ENCODE measurements at places on chromosomes 3 and 15.
A peak's percentile ranks its signal among the peaks of the same experiment; 100 is the strongest.

DNA sequence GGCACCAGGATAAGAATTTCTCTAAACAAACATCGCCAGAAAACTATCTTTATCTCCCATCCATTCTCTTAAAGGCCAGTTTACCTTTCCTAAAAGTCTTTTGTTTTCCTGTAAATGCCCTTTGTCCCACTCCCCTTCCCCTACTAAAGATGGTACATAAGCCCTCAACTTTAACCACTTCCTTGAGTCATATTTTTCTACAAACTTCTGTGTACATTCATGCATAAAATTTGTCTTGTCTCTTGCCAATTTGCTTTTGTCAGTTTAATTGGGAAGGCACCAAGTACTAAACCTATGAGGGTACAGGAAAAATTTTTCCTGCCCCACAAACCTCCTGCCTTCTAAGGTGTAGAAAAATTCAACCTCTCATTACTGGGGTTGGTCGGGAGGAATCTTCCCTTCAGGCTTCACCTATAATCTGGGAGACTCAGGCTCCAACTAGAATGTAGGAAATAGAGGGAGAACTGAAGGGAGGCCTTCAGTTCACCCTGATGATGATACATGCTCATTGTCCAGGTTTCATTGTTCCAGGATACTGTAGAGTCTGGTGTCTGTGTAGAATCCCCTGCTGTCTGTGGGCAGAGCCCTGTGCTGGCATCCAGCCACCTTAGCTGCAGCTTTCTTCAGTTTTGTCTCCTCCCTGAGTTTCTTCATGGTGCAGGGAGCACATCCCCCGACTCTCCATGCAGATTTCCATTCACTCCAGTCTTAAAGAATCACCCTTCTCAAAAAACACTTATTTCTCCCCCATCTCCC lies 53.2 kb downstream of the CD200R1L start:
- no peak for DNase-seq

DNA sequence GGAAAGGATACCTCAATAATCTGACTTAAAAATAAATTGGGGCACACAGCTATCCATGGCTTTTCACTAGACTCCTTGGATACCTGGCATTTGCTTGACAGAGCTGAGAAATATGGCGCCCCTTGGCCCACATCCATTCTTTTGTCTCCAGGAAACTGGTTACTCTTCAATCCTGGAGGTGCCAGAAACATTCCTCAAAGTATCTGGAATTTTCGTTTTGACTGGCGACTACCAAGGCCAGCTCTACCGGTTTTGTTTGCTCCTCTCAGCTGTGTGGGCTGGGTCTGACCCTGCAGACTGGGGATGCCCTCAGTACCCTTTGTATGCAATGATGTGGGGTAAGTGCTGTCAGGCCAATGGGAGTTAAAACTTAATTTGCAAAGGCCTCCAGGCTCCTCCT lies 27.0 kb downstream of the KATNBL1 start:
- no peak for DNase-seq

- DNase-seq: no peak
These were observed 24.5 kb upstream of the SOX2 start for GRCh38 chr3:181687190-181687589.

GRCh38 chr3:170801597-170801996 lies 68.4 kb downstream of the RPL22L1 start:
- no peak for DNase-seq

DNA sequence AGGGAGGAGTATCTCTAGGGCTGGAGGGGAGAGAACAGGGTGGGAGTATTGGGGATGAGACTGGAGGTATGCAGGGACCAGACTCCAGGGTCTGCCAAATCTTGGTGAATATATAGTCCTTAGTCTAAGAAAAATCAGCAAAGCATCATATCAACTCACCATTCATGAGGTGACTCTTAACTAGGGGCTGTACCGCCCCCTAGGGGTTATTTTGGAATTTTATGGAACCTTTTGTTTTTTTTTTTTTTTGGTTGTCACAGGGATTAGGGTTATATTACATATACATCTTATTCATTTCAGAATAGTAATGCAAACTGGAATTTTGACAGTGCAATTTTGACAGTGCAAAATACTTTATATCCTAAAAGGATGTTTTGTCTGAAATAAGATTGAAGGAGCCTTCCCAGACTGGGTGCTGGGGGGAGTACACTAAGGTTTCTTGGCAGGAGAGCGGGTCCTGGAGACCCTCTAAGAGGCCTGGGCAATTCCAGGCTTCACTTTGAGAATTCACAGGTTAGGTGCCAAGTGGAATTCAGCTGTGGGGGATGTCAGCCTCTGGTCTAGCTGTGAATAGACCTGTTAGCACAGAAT lies 7.5 kb downstream of the CMTM7 start:
- DNase-seq: no peak

GRCh38 chr3:140344601-140345205 lies 333.2 kb upstream of the TRIM42 start:
- no peak for DNase-seq

GRCh38 chr3:46690798-46691197 lies 2.7 kb downstream of the ALS2CL start:
- no peak for DNase-seq

DNA sequence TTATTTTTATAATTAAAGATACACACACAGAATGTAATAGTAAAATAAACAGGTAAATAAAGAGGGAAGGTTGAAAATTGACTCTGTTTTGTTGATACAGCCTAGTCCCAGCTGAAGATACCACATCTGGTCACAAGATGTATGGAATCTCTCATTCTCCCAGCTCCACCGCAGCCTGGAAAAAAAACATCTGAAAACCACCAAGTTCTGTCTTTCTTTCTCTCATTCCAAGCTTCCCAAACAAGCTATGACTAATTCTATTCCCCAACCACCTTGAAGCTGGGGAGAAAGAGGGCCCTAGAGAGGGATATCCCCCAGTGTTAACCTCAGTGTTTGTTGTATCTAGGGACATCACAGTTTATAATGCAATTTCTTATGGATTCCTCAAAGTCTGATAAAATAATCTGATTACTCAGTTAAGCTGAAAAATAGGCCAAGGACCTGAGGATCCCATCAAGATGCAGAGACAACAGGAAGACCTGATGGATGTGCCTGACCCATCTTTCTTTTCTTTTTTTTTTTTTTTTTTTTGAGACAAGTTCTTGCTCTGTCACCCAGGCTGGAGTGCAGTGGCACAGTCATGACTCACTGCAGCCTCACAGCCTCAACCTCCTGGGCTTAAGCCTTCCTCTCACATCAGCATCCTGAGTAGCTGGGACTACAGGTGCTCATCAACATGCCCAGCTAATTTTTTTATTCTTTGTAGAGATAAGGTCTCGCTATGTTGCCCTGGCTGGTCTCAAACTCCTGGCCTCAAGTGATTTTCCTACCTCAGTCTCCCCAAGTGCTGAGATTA lies 38.1 kb downstream of the SRGAP3 start:
- no peak for DNase-seq

DNA sequence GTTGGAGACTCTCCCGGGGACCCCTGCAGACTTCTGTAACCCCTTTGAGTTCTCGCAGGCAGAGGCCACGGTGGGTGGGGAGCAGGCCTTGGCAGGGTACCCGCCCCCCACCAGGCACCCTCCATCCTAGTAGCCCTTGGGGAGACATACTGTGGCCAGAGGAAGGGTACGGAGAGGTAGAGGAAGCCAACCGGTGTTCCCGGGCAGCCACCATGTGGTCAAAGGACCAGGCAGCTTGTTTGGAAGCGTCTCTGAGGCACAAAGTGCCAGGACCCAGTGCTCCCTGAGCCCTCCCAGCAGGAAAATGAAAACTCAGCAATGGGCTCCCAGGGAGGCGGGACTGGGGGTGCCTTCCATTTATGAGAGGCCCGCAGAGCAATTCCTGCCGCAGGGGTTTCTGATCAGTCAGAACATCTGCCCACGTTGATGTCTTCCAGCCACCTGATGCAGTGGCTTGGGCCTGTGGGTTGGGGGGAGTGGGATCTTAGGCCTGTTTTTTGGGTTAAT lies 53.0 kb upstream of the CGNL1 start:
- DNase-seq: no peak

- DNase-seq: no peak
These were observed 184.0 kb upstream of the SATB1 start for GRCh38 chr3:18609187-18609586.

GRCh38 chr3:186879781-186880180 lies 37.3 kb downstream of the ADIPOQ start:
- no peak for DNase-seq

GRCh38 chr15:42118650-42119445 lies 24.5 kb upstream of the PLA2G4D start:
- DNase-seq: no peak

GRCh38 chr3:55746808-55747413 lies 259.8 kb upstream of the WNT5A start:
- DNase-seq: peak; percentile 34

Data from hippocampal formation (tissue), 2 donors.